NCI-H1092 treated with DMSO at 0.1 percent for 48 hours (cell line): ENCODE measurements at places on chromosomes 7 and 10.

DNA sequence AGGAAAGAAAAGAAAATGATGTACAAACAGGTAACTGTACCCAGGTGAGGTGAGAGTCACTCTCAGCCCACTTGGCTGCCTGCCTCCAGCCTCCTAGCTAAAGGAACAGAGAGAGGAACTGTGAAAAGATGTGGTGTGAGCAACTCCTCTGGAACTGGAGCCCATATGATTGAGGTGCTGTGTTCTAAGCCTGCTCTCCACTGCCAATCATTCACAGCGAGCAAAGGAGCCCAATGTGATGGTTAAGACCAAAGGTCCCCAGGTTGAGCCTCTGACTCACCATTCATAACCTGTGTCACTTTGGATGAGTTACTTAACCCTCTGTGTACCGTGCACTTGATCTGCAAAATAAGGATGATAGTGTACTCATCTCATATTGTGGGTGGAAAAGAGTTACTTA lies 868.1 kb upstream of the AUTS2 start:
- DNase-seq = peak; percentile 69

DNA sequence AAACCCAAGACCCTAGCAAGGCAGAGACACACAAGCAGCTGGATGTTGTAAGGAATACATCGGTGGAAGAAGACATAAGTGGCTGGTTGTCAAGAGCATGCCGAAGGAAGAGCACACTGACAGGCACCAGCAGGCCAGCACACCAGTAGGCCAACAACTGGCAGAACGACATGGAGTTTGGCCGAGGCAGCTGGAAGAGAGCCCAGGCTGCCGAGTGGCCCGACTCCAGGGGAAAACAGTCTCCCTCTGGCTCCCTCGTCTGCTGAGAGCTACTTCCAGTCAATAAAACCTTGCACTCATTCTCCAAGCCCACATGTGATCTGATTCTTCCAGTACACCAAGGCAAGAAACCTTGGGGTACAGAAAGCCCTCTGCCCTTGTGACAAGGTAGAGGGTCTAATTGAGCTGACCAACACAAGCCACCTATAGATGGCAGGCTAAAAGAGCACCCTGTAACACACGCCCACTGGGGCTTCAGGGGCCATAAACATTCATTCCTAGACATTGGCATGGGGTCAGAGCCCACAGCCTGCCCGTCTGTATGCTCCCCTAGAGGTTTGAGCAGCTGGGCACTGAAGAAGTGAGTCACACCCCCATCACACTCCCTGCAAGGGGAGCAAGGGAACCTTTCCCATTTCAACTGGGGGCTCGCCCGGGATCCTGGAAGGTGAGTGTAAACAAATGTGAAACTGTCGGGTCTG lies 14.7 kb upstream of the TNS3 start:
- no peak for DNase-seq

DNA sequence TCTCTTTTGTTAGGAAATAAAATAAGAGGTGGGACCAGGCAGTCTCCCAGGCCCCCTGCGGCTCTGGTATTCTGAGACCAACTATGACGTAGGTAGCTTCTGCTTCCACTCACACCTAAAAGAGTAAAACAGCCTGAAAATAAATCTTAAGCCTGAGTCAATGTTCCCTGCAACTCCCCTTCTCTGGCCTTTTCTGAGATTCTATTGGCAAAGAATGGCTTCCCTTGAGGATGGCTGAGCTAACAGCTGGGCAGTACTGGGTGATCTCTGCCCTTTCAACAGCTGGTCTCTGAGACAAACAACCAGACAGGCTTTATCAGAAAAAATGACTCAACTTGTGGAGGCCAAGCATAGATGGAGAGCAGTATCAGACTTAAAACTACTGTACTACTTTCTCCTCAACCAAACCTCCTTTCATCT lies 58.7 kb downstream of the CREB3L2 start:
- DNase-seq = no peak

- DNase-seq = no peak
Observed at GRCh38 chr10:82815680-82816079, 940.7 kb downstream of the NRG3 start.

- no peak for DNase-seq
Observed at GRCh38 chr7:48102530-48102929, 13.5 kb downstream of the UPP1 start.

GRCh38 chr7:101133621-101134398 lies 6.9 kb downstream of the SERPINE1 start:
- DNase-seq = no peak

GRCh38 chr10:122504610-122504950 lies 43.2 kb downstream of the HTRA1 start:
- DNase-seq = peak; percentile 80

GRCh38 chr10:132360766-132361447 lies 28.9 kb downstream of the LRRC27 start:
- DNase-seq = no peak

DNA sequence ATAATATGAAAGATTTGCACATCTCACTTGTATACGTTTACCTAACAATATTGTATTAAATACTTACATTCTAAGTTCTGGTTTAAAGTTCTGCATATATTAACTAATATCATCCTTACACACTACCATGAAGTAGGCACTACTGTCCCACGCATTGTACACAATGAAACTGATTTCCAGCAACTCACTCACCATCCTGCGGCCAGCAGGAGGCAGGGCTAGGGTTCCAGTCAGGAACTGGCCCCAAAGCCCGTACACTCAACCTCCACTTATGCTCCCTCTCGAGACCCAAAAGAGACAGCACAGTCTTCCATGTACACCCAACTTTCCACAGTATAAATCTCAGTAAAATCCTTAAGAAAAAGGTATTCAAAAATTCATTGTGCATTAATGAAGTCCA lies 41.4 kb downstream of the GRID1 start:
- DNase-seq = no peak

DNA sequence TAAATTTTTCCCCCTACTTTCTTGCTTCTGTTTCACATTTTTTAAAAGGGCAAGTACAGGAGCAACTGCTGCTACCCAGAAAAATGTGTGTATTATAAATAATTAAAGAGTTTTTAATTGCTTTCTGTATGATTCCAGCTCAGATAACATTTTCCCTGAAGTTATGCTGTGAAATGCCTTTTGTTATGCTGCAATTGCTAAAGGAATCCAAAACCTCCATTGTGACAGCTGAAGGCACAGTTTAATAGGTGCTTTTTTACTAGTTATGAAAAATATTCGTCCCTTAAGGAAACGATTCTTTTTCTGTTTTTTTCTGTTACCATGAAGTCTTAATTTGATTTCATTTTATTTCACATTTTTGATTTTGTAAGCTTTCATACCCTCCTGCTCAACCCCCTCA lies 83.2 kb downstream of the ZNRF2 start:
- no peak for DNase-seq
